ENCODE measurements at places on chromosomes 5 and 9.

GRCh38 chr9:137865581-137866145 is 11.9 kb upstream of the CACNA1B start:
- DNase-seq = no peak

- DNase-seq = no peak
Measured at GRCh38 chr5:126973193-126973592, 57.2 kb downstream of the MARCHF3 start.

DNA sequence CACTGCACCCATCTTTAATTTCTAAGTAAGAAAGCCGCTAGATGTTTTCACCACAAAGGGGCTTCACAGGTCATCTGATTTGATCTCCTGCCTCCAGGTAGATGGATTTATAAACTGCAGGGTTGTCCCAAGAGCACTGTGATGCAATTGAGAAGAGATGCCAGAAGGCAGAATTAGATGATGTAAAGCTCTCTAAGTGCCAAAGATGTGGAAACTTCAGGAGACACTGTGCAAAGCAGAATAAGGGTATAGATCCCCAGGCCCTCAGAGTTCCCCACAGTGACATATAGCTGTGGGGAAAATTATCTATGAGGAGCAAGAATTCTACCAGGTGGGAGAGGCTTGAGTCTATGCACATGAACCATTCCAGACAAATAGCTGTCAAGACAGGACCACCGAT is 90.5 kb downstream of the FSTL4 start:
- DNase-seq = no peak

- DNase-seq = no peak
Measured at GRCh38 chr5:28408186-28408585, 1369.8 kb upstream of the CDH9 start.

- no peak for DNase-seq
Measured at GRCh38 chr9:134125413-134126095, 10.3 kb upstream of the WDR5 start.

- no peak for DNase-seq
Measured at GRCh38 chr5:43363445-43364152, 48.6 kb downstream of the CCL28 start.

- DNase-seq = no peak
Measured at GRCh38 chr9:10003047-10003446, 609.8 kb downstream of the PTPRD start.

DNA sequence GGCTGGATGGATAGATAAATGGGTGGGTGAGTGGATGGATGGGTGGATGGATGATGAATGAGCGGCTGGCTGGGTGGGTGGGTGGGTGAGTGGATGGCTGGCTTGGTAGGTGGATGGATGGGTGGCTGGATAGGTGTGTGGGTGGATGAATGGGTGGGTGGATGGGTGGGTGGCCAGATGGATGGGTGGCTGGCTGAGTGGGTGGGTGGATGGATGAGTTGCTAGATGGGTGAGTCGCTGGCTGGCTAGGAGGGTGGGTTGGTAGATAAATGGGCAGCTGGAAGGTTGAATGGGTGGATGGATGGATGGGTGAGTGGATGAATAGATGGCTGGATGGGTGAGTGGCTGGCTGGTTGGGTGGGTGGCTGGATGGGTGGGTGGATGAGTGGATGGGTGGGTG is 27.9 kb upstream of the CEP72 start:
- no peak for DNase-seq

DNA sequence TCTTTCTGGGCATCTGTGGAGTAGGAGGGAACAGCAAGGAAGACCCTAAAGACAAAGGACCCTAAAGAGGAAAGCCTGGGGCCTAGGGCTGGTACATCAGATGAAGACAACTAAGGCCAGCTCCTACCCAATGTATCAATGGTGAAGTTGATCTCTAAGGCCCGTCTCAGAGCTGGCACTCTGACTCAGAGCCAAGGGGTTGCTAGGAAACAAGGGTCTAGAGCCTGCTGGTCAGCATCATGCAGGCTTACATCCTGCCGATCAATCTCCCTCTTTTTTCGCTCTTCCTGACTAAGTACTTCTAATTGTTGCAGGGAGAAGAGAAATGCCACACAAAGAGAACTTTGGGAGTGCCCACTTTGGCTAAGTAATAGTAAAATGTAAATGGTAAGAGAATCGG is 26.2 kb downstream of the TRIM32 start:
- no peak for DNase-seq

DNA sequence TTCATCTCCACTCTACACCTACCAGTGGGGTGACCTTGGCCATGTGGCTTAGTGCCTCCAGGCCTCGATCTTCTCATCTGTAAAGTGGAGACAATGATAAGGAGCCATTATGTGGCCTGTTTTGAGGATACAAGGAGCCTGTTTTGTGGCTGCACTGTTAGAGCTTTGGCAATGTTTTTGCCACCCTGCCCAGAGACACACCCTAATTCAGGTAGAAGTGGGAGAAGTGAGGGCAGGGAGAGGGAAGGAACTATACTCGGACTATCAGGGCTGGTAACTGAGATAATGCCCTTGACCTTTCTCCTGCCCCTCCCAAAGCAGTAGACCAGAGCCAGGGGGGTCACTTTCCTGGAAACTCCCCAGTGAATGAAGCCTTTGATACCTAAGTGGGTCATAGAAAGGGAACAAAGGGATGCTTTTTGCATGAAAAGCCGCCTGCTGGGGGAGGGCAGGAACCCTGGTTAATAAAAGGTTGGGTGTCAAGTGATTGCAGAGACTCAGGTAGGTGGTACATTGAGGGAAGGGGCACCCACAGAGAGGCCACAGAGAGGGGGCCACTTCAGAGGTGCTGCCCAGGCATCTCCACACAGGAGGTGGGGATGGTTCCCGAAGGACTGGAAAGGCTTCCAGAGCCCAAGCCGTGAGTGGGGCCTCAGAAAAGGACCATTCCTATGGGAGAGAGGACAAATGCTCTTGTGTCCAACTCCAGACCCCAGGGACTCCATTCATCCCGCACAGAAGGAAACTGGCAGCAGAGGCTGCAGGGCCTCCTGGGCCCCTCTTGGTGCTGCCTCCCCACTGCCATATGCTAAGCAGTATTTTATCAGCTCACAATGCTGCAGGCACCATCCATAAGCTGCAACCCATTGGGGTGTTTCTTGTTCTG is 42.3 kb upstream of the VDAC1 start:
- DNase-seq = no peak

GRCh38 chr5:54533541-54534190 is 16.1 kb downstream of the SNX18 start:
- no peak for DNase-seq

- peak; percentile 14 for DNase-seq
Measured at GRCh38 chr9:134403682-134404301, 77.5 kb downstream of the RXRA start.

GRCh38 chr9:100505564-100506159 is 32.7 kb downstream of the TMEFF1 start:
- DNase-seq = no peak

- DNase-seq = no peak
Measured at GRCh38 chr9:86082870-86083269, 16.5 kb downstream of the GOLM1 start.

DNA sequence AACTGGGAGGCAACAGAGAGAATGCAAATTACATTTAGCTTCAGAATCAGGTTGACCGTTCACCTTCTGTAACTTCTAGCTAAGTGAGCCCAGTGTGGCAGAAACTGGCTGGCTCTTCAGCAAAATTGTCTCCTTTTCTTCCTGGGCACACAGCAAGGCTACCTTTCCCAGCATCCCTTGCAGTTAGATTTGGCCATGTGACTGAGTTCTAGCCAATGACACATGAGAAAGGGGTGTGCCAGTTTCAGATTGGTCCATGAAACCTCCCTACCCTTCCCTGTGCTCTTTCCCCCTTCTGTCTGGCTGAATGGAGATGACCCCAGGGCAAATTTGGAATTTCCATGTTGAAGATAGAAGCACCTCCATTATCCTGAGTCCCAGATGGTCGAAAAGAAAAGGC is 72.5 kb upstream of the SMIM23 start:
- no peak for DNase-seq
